ENCODE measurements at places on chromosomes 13 and 19. TPM values are rescaled to one million over a fixed set of nuclear protein-coding genes. Genes with fewer than 3 reads are reported as not detected.

Gene HSPBP1
- total RNA-seq: 77.4 TPM

Gene KLK15
- total RNA-seq: not detected

Gene ZNF536
- not detected for total RNA-seq

Gene ARMC6
- 126 TPM for total RNA-seq

Gene ZNF556
- total RNA-seq: 0.03 TPM

Gene EDNRB
- not detected for total RNA-seq

Gene ZNF534
- total RNA-seq: 0.33 TPM

Gene PDX1
- total RNA-seq: not detected

Gene ENOX1
- total RNA-seq: 3.2 TPM

Gene SMIM44
- not detected for total RNA-seq

Gene ZNF625
- total RNA-seq: 5.9 TPM

Gene CEACAM16
- total RNA-seq: not detected

Gene MYH14
- not detected for total RNA-seq

Gene TLE2
- total RNA-seq: not detected

All from HT1080 (cell line).